ENCODE measurements at places on chromosomes 5 and 9.

DNA sequence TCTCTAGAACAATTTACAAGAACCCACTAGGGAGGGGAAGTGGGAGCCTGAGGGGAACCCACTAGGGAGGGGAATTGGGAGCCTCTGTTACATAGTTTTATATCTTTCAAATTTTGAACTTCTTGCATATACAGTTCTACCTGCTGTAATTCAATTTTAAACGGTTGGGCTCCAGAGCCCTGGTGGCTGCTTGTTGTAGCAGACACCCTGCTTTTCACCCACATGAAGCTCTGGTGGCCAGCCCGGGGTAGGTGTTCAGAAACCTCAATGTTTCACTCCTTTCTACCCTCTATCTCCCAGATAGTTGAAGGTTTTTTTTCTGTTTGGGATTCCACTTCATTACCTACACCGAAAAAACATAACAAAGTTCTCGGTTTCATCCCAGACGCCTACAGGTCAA lies 124.4 kb downstream of the TMEM174 start:
- H3K27me3 ChIP-seq, result peaks cover 77% of the 10 kb centered on the region
- no peaks in the 10 kb centered on the region for H3K4me1 ChIP-seq
- peaks cover 6% of the 10 kb centered on the region for H3K36me3 ChIP-seq
- no peak overlapping the region for H3K4me3 ChIP-seq
- no peak for DNase-seq

DNA sequence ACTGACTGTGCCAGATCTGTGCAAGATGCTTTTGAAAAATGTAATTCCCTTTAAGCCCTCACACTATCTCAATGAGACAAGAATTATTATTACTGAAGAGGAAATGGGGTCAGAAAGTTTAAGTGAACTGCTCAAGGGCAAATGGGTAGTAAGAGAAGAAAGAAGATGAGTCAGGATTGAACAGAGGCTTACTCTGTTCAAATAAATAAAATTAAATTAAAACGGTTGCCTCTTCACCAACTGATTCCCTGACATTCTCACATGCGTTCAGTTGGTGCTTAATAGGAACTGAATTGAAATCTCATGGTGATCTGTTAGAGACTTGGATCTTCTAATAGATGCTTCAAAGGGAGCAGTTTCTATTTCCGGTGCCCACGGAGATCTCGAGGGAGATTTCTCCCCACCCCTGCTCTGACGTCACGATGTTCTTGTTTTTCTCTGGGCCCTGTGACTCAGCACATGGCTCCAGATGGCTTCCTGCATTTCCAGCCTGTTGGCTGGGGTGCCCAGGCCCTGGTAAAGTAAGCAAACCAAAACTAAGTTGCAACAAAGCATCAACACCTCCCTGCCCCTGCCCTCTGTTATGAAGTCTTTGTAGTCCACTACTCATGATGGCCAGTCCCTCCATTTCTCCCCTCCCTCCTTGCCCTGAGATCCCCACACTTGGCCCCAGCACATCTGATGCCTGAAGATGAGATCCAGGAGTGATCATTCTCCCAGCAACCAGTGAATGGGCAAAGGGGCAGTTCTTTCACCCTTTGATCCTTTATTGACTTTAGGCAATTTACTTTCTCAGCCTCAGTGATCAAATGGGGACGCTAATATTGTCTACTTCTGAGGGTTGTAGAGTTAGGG lies 106.1 kb upstream of the CPEB4 start:
- peak overlapping the region; percentile 91 for H3K27ac ChIP-seq
- H3K27me3 ChIP-seq, result no peaks in the 10 kb centered on the region
- H3K4me3 ChIP-seq, result peak overlapping the region; percentile 37
- peaks cover 3% of the 10 kb centered on the region for H3K36me3 ChIP-seq

DNA sequence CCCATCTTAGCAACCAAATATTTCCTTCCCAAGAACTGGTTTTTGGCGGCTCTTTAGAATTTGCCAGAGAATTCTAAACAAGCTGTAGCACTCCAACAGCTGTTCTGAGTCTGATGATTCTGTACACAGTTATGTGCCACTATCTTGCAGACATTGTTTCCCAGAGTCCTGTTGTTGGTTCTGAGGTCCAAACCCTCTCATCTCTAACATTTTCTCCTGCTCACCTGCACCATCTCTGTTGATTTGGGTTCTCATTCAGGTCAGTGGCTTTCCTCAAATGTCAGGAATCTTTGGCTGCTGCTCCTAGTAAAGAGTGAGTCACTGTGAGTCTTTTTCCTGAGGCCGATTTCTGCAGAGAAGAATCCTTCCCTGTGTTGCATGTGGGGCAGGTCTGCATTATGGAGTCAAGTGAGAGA lies 50.0 kb downstream of the CAMSAP1 start:
- H3K36me3 ChIP-seq, result peaks cover 22% of the 10 kb centered on the region
- no peaks in the 10 kb centered on the region for H3K27me3 ChIP-seq
- H3K4me1 ChIP-seq, result peaks cover 6% of the 10 kb centered on the region
- H3K4me3 ChIP-seq, result no peak overlapping the region

GRCh38 chr5:168747987-168748777 lies 169.0 kb upstream of the PANK3 start:
- peaks cover 6% of the 10 kb centered on the region for H3K4me1 ChIP-seq
- peak overlapping the region; percentile 73 for H3K27ac ChIP-seq
- no peaks in the 10 kb centered on the region for H3K27me3 ChIP-seq
- peak; percentile 80 for DNase-seq

GRCh38 chr5:149962601-149963300 lies 2.2 kb downstream of the SLC26A2 start:
- no peak overlapping the region for H3K27ac ChIP-seq
- H3K4me1 ChIP-seq, result peaks cover 28% of the 10 kb centered on the region
- H3K27me3 ChIP-seq, result no peaks in the 10 kb centered on the region
- no peak for DNase-seq
- no peak overlapping the region for H3K4me3 ChIP-seq
